Hepatocyte (in vitro differentiated cells): ENCODE measurements at places on chromosomes 7 and 10.
A peak's percentile ranks its signal among the peaks of the same experiment; 100 is the strongest.

DNA sequence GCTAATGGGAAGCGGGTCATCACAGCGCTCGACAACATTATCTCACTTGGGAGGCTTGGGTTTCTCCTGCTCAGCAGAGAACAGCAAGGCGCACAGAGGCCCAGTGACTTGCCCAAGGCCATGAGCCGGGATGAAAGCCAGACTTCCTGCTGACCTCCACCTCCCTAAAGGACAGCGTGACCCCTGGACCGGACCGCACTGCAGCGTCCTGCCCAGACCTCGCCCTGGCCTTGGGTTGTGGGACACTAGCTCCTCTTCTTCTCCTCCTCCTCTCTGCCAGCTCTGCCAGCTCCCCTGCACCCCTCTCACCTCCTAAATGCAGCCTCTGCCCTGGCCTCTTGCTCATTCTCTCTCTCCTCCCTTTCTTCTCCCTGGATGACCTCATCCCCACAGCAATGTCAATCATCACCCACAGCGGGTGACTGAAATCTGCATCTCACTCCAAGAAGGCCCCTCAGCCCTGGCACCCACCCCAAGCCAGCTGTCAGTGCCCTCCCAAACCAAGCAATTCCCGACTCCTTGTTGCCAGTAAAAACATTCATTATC lies 19.4 kb downstream of the SPOCK2 start:
- no peak for DNase-seq

GRCh38 chr10:45249978-45250693 lies 65.3 kb downstream of the OR13A1 start:
- DNase-seq, result peak; percentile 88

DNA sequence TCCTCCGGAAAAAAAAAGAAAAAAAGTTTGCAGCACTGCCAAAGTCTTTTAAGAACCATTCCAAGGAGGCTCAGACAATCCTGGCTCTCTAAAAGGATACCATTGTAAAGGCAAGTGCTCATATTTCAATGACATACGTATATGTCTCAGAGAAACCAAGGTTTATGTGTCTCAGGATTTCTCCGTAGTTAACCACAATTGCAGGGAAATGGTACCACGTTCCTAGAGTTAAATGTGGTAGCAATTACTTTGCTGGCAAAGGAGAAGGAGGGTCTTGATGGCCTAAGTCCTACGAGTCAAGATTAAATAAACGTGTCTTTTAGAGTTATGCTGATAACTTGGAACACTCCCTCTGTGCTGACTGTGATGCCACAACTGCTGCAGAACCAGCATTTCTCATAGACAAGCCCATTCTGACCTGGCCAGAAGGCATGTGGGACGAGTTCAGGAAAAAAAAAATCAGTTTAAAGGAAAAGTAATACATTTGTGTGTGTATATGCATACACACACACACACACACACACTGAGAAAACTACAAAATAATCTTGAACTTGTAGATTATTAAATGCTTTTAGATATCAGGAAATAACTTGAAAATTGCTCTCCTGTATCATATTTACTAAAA lies 245.9 kb downstream of the FGFR2 start:
- peak; percentile 37 for DNase-seq

GRCh38 chr10:93993782-93994437 lies at the start of gene PLCE1:
PLCE1 (plus strand) TSS chr10:93993931; CDS start chr10:94031047, 37,116 bp downstream.
- peak; percentile 89 for DNase-seq

DNA sequence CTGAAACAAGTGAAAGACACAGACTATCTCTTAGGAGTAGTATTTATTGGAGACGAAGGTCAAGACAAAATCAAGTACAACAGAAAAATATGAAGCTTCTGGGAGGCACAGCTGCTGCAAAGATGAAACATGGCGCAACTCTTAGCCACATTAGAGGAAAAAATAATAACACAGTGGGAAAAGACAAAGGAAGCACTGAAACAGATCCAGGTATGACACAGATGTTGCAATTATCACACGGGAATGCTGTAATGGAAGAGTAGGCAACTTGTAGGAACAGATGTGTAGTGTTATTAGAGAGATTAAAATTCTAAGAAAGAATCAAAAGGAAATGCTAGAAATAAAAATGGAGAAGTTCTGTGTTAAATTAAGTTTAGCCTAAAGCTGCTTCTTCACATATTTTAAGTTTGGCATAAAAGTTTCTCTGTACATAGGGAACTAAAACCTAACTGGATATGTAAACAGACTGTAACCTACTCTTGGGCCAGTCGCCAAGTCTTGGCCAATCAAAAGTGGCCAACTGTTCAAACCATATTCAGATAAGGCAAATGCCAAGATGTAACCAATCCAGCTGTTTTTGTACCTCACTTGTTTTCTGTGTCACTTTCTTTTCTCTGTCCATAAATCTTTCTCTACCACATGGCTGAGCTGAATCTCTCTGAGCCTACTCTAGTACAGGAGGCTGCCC lies 1132.0 kb upstream of the LRRTM3 start:
- no peak for DNase-seq

GRCh38 chr10:21547246-21547645 lies 13.2 kb downstream of the MLLT10 start:
- DNase-seq, result no peak

DNA sequence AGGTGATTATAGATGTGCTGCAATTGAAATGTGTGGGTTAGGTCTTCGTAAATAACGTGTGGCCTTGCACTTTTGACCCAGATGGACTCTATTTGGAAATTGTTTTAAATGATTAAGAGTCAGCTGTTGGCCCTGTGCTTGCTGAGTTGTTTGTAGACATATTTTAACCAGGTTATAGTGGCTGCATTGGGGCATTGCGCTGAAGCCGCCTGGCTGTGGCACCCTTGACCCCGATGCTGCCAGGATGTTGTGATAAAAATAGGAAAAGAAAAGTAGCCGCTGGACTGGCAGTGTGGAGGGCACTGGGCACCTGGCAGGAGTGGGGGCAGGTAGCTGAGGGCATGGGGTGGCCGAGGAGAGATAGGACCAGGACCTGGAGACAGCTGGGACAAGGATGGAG lies 13.4 kb downstream of the LRRC27 start:
- no peak for DNase-seq

GRCh38 chr7:141915565-141915964 lies 634 bp upstream of the OR9A4 start:
- DNase-seq, result peak; percentile 67

DNA sequence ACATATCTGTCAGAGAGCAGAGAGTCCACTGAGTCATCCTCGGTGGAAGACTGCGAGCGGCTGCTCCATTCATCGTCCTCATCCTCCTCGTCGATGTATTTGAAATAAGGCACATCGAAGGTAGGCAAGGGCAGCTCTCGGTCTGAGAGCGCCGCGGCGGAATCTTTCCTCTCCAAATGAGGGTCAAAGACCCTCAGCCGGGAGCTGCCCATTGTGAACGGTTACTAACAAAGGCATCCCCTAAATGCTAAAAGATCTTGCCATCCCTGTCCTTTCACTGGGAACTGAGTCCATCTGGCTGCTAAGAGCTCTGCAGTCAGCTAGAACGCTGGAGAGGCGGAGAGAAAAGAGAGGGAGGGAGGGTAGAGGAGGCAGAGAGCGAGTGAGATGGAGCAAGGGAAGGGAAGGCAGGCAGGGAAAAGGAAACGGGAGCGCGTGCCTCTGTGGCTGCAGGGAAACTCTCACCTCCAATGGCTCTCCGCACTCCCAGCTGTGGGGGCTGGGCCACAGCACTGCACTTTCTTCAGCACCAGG lies 163.4 kb downstream of the RAPGEF5 start:
- DNase-seq, result peak; percentile 53

- DNase-seq, result no peak
Observed at GRCh38 chr7:73706126-73707044, 13.1 kb downstream of the STX1A start.

- no peak for DNase-seq
Observed at GRCh38 chr10:114902151-114902550, 35.8 kb upstream of the TRUB1 start.

- DNase-seq, result no peak
Observed at GRCh38 chr10:73824146-73824725, 12.8 kb upstream of the NDST2 start.

DNA sequence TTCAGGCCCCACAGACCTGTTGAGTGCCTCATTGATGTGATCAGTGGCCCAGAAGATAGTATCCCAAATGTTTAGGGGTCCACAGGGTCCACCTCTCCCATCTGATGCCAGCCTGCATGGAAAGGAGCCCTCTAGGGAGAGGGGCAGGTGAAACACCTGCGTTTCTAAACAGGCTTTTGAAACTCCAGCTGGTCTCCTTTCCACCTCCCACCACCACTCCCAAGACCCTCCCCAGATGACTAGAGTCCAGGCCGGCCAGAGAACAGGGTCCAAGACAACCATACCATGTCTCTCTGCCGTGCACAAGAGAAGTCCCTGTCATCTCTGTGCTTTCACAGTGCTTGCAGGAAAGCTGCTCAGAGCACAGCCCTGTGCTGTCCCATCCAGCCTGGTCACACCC lies 105.0 kb upstream of the NANOS1 start:
- no peak for DNase-seq

- peak; percentile 36 for DNase-seq
Observed at GRCh38 chr7:106626376-106627164, 34.4 kb downstream of the CCDC71L start.

DNA sequence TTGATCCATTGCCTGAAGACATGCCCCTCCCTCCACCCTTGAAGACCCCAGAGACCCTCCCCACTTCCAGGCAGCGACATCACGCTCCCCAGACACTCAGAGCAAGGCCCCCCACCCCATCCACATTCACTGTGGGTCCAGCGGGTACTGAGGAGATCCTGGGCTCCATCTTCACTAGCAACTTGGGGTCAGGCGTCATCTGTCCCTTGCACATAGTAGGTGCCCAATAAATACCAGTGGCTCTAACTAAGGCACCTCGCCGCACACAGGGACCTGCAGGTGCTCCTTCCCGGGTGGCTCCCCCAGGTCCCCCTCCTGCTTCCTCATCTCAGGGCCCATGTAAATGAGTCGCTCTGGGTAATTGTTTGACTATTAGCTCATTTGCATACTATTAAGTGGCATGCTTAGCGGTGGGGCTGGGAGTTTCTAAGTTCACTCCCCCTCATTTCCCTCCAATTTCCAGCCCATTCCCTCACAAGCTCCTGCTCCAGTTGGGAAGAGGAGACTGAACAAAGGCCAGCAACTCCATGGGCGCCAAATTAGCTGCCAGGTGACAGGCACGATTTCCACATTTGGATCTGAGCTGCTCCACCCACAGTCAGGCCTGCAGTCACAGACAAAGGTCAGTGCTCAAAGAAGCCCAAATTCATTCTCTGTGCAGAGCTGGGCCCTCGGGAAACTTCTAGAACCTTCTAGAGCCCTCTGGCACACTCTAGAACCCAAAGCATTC lies 29.7 kb downstream of the EBF3 start:
- DNase-seq, result no peak

DNA sequence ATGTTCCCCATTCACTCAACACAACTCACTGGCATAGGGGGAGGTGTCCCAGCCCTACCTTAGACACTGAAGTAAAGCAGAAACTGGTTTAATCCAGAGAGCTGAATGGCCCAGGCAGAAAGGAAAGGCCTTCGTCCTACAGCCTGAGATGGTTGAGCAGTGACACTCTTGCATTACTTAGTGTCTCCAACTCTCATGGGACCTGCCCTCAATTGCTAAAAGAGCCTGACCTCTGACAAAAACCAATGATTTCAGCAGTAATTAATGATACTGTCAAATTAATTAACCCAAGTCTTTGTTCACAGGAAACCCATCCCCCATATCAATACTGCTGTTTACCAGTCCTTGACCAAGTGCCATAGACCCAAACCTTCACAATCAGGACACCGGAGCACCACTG lies 48.6 kb downstream of the ICA1 start:
- DNase-seq, result no peak

DNA sequence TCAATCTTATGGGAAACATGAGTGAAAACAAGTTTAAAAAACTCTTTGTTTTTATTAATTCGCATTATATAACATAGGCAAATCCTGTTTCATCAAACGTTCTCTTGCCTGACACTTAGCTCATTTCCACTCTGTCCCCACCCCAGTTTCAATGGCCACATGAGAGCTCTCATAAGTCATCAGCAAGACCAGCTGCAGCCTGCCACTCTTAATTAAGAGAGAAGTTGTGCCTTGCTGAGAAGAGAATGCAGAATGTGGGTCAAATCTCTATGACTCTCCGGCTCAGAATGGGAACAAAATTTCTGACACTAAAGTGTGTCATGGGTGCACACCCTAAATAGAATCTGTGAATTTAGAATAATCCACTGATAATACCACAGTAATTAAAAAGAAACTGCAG lies 39.6 kb downstream of the ASAH2 start:
- no peak for DNase-seq

DNA sequence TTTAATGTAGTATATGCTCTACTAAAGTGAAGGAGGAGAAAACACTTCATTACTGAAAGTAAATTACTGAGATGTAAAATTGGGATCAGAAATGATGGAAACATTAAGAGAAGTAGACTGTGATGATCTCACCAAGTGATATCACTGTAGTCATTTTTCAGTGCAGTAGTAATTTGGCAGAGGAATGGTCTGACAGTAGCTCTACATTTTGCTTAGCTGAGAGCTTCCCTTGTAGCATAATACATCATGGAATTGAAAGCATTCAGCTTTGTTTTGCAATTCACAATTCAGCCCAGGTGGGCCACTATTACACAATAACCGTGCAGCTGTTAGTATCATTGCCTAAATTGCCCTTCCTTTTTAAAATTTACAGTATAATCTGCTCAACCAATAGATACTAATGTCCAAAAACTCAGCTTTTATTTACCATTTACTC lies 19.4 kb upstream of the CABCOCO1 start:
- DNase-seq, result no peak

DNA sequence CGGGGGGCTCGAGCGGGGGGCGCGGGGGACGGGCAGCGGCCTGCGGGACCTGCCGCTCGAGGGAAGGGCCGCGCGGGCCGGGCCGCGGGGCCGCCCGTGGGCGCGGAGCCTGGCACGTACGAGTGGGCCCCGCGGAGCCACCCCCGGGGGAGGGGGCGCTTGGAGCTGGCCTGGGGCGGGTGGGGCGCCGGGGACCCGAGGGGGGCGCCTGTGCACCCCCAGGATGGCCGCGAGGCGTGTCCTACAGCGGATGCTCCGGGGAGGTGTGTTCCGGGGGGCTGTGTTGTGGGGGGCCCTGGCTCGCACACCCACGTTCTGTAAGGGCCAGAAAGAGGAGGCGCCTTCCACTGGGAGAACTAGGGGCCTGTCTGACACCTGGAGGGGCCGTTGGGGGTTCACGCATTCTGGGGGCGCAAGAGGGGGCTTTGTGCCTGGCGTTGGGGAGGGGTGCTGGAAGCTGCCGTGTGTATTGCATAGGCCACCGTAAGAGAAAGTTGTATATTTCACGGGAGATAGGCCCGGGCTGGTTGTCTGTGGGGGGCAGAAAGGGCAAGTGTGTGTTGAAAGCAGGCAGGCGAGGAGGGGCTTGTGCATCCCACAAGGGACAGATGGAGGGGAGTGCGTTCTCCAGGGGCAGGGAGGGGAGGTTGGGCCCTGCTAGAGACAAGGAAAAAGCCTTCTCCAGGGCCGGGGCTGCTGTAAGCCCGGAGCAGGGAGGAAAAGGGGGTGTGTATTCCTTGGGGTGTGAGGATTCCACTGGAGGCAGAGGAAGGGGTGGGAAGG lies 663 bp downstream of the VPS37D start:
- DNase-seq, result peak; percentile 44

DNA sequence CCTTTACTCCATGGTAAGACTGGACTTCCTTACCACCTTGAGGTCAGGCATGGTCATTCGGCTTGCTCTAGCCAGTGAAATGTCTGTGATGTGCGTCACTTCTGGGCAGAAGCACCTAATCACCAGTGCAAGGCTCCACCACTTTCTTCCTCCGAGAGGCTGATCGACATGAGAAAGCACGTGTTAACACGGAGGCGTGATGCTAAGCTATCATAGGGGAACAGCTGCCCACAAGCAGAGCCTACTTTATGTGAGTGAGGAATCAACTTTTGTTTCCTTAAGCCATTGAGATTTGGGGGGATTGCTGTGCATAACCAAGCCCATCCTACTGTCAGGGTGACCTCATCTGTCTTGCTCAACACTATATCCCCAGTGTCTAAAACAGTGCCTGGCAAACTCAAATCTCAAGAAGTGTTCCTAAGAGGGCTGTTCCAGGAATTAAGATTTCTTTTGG lies 23.1 kb upstream of the SAR1A start:
- DNase-seq, result peak; percentile 40
